ENCODE measurements at places on chromosomes 7 and 10.

GRCh38 chr10:121324678-121325213 is 273.5 kb downstream of the FGFR2 start:
- no peak for DNase-seq

GRCh38 chr10:58473976-58474375 is 38.7 kb upstream of the BICC1 start:
- no peak for DNase-seq

GRCh38 chr10:96468845-96469244 is 44.9 kb downstream of the TLL2 start:
- no peak for DNase-seq

DNA sequence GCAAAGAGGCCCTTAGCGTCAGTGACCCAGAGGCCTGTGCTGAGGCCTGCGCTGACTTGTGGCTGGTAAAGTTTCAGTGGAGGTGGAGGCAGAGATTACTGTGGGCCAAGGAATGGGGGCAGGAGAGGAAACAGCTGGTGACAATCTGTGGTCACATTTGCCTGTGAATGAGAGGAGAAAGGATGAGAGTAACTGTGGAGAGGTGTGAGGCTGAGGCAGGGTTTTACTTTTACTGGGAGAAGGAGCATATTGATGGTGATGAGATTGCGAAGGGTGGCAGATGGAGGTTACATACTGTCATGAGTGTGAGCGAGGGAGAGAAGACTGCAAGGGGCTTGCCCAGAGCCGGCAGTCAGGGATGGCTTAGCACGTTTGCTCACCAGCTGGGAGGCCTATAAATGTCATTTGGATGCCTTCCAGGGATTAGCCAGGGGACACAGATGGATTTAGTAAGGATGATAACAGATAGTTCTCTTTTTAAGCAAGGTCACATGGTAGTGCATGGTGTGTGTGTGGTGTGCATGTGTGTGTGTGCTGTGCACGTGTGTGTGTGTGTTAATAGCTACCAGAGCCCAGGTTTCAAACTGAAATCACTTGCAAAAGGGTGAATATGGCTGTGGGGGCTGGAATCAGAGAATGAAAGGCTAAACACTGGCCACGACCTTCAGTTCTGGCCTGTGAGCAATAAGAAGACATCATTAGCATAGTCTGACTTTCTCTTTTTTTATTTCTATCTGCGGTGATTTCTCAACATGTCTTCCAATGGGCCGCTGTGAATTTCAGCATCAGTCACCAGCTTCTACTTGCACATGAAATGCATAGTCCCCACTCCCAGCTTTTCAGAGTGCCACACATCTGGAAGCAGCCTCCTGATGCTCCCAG is 291.5 kb upstream of the ZNF32 start:
- no peak for DNase-seq

- DNase-seq = no peak
Observed at GRCh38 chr10:91299999-91300575, 79.6 kb downstream of the PCGF5 start.

- DNase-seq = no peak
Observed at GRCh38 chr7:151453326-151453791, 13.4 kb upstream of the CRYGN start.

DNA sequence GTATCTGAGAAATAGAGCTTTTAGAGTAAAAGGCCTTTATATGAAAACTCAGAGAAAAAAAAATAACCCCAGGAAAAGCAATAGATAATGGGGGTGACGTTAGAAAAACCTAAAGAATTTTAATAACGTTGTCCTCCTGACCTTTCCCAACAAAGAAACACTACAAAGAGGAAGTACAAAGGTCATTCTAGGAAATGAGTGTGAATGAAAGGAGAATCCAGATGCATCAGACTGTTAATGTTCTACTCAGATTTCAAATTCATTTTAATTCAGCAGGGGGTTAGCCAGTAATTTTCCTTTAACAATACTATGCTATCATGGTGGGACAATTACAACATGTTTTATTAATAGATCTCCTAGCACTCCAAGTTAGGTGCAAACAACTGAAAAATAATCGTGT is 73.8 kb upstream of the CDK1 start:
- DNase-seq = no peak

DNA sequence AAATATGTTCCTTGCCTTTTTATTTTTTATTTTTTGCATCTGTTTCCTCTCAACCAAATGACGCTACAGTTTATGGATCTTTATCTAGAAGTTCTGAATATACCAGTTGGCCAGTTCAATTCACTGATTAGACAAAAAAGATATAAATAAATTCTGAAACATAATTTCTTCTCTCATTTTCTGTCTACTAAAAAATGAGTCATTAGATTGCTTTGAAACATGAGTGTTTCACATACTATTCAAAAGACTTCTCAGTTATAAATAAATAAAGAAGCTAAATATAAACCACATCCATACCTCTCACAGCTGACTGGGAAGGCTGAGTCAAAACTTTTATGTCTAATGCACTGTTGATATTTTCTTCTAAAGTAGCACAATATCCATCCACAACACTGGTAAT is 97.6 kb upstream of the GPR22 start:
- no peak for DNase-seq

DNA sequence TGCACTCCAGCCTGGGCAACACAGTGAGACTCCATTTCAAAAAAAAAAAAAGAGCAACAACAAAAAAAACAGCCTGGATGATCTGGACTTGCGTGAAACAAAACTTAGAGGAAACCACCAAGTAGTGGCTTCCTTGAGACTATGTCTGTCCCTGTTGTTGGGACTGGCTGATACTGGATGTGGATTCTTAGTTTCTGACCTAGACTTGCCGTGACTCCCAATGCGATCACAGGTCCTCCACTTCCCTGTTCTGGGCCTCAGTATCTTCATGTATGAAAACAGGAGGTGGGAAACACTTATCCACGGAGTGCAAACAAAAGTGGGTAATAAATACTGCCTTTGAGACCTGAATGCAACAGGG is 125.7 kb downstream of the PRPF18 start:
- DNase-seq = no peak

- DNase-seq = no peak
Observed at GRCh38 chr10:43644252-43644651, 4.4 kb downstream of the ZNF32 start.

GRCh38 chr7:141722529-141722928 is 14.4 kb downstream of the WEE2 start:
- no peak for DNase-seq

GRCh38 chr7:77862691-77863090 is 64.1 kb downstream of the PHTF2 start:
- DNase-seq = no peak

DNA sequence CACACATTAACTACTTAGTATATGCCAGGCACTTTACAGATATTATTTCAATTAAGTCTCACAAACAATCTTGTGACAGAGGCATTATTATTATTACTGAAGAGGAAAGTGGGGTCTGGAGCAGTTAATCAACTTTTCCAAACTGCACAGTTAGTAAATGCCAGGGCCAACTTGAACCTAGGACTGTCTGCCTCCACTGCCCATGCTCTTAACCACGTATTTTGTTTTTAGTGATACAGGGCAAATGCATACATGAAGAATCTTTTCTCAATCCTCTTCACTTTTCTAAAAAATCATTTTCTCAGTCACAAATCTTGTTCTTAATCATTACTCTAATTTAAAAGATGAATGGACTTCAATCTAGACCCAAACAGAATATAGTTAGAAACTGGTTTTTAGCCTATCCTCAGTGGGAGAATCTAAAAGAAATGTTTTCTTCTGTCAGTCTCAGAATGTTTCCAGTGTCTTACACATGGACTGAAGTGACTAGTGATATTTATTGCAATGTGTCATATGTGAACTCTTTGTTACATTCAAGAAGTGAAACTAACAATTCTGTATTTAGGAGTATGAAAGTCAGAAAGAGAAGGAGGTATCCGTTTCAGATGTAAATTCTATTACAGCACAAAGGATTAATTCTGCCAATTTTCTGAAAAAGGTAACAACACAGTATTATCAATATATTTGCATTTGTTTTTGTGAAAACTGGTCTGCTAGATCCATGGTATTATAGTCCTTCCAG is 55.5 kb upstream of the CCNJ start:
- no peak for DNase-seq

DNA sequence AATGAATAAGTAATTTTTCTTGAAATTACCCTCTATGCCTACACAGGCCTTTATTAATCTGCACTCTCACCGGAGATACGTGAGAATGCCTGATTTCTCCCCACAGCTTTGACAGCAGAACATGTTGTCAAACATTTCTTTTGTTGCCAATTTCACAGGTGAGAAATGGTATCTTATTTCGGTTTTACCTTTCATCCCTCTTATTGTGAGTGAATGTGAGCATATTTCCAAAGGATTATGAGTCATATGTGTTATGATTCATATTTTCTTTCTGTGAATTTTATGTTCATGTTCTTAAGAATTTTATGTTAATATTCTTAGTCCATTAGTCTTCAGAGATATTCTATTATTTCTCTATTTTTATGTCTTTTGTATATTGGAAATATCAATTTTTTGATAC is 965.1 kb downstream of the CCSER2 start:
- no peak for DNase-seq

- DNase-seq = no peak
Observed at GRCh38 chr10:74419491-74419951, 268.5 kb downstream of the ADK start.

- no peak for DNase-seq
Observed at GRCh38 chr7:92461027-92462003, 14.0 kb downstream of the GATAD1 start.

GRCh38 chr10:88389456-88389855 is 193.7 kb downstream of the RNLS start:
- DNase-seq = no peak

DNA sequence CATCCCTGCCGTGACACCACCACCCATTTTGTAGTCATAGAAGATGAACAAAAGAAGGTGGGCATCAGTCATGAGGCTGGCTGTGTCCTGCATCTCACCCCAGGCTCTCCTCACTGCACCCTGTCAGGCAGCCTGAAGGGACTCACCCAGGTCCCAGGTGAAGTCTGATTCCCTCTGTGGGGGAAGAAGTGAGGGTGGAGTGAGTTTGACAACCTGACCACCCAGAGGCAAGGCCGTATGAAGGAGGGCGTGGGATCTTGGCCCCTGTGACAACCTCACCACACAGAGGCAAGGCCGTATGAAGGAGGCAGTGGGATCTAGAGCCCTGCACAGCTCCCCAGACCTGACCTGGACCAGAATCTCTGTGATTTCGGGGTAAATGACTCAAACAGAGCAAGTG is 152.5 kb downstream of the DIP2C start:
- no peak for DNase-seq

GRCh38 chr10:67816719-67817118 is 21.3 kb downstream of the DNAJC12 start:
- DNase-seq = no peak

DNA sequence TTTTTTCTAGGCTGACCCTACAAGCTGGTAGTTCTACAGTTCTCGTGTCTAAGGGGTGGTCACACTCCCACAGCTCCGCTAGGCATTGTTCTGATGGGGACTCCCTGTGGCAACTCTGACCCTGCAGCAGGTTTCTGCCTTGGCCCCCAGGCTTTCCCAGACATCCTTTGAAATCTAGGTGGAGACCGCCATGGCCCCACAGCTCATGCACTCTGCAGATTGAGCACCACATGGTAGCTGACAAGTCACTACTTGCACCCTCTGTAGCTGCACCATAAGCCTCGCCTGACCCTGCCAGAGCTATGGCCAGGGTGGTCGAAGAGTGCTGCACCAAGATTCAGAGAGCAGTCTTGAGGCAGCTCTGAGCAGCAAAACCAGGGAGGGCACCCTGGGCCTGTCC is 275.6 kb downstream of the LHFPL3 start:
- DNase-seq = no peak

DNA sequence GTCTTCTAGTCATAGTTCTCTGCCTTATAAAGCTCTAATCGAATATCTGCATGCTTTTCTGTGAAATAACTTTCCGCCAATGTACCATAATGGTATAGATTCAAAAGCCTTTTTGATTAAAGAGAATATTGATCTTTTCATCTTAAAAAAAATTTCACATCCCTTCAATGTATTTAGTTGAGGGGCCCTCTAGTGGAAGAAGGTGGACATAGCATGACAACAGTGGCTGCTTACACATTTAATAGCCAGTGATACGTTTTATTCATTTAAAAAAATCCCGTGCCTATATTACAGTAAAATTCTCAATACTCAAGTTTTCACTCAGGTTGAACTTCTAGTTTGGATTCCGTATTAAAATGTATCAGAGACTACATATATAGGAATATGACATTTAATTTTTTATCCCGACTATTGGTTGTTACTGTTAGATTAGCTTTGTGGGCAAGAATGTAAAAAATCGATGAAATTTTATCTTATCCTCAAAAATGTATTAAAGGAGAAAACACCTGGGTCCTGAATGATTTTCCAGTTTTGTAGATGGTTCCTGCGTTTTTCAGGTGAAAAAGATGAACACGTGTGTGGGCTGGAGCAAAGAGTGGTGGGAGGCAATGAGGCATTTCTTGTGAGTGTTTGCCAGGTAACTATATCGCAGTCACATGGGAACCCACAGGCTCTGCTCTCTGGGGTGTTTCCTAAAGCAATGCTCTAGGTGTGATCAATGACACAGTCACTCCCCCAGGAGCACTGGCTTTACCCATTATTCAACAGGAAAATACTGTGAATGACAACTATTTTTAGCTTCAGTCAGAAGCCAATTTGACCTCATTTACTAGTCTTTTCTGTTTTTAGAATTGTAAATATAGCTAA is 24.1 kb upstream of the PNLIP start:
- DNase-seq = no peak

- no peak for DNase-seq
Observed at GRCh38 chr7:48299580-48300169, 128.4 kb downstream of the ABCA13 start.

DNA sequence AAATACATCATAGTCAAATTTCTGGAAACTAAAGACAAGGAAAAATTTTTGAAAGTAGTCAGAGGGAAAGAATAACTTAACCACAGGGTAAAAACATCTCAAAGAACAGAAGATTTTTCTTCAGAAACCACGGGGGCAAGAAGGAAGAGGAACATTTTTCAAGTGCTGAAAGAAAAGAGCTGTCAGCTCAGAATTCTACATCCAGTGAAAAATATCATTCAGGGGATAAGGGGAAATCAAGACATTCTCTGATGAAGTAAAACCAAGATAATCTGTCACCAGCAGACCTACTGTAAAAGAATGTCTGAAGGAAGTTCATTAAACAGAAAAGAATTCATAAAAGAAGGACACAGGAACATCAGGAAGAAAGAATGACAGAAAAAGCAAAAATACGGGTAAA is 111.2 kb upstream of the TMEM72 start:
- DNase-seq = no peak

DNA sequence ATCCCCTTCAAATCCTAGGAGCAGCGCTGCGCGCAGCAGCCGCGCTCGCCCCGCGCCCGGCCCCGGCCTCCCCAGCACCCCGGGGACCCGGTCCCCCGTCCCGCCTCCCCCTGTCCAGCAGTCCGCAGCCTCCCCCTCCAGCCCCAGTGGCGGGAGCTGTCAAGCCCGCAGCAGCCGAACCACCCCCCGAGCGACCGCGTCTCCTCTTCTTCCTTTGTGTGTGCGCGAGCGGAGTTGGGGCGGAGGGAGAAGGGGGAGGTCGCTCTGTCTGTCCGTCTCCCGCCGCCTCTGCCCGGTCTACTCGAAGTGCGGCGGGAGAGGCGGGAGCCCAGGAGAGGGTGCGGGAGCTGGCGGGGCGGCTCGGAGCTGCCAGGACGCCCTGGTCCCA is 375 bp upstream of the CHN2 start:
- no peak for DNase-seq
